Activated B cell treated with CpG ODN at 0.5 μM for 24 hours (primary cell): ENCODE measurements at places on chromosomes 16 and 17. TPM values are rescaled to one million over a fixed set of nuclear protein-coding genes. Genes with fewer than 3 reads are reported as not detected.
A peak's percentile ranks its signal among the peaks of the same experiment; 100 is the strongest.

Gene SLC16A13
- total RNA-seq = 10.4 and 11.8 TPM in 2 replicates

Gene NAGS
- total RNA-seq = 1.0 and 1.2 TPM in 2 replicates

Gene BCO1
- total RNA-seq = not detected in 2 replicates

Gene GDPD3
- 4.9 and 6.1 TPM in 2 replicates for total RNA-seq

Gene GSG1L
- total RNA-seq = not detected in 2 replicates

Gene SHISA9
- 0.02 and 0.07 TPM in 2 replicates for total RNA-seq

Gene KRT39
- total RNA-seq = not detected in 2 replicates

Gene ACSM5
- total RNA-seq = not detected in 2 replicates

Gene MYO15B
- total RNA-seq = 207 and 264 TPM in 2 replicates

Gene OTOA
- total RNA-seq = 0.42 and 0.60 TPM in 2 replicates

Gene MEIOC
- total RNA-seq = 0.24 and 0.91 TPM in 2 replicates

Gene UMOD
- not detected in 2 replicates for total RNA-seq

Gene MYO18A
- total RNA-seq = 67.8 and 79.8 TPM in 2 replicates

Gene SYT17
- 21.2 and 25.4 TPM in 2 replicates for total RNA-seq

GRCh38 chr17:17552351-17553216, 38.9 kb downstream of the PEMT start:
- DNase-seq = no peak

GRCh38 chr17:27760069-27760885, 40.1 kb downstream of the NOS2 start:
- peak; percentile 73 for DNase-seq

DNA sequence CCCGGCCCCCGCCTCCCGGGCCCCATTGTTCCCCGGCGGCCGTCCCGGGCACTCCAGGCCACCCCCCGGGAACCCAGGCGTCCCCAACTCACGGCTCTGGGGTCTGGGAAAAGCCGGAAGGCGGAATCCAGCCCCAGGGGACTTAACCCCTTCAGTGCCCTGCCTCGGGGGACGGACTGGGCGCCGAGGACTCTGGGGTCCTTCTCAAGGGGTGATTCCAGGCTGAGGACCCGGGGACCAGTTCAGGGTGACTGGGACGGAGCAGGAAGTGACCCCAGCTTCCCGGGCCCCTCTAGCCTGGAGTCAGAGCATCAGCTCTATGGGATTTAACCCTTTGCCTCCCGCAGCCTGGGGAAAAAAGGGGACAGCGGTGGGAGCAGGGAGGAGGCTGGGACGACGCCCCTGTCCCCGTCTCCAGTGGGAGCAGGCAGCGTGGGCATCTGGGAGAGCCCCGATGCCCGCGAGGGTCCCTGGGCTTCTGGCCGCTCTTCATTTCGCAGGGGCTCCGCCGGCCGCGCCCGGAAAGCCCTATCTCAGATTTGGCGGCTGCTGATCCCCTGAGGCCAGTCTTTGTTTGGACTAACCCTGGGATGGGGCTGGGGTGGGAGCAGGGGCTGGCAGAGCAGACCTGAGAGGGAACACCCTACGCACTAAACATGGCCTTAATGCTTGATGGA, at the start of gene ZNF629:
Gene ZNF629 (minus strand): TSS at position 270 of the 677 bp plus-strand sequence. CDS start 2,723 bp downstream, outside the sequence.
- DNase-seq = peak; percentile 34

DNA sequence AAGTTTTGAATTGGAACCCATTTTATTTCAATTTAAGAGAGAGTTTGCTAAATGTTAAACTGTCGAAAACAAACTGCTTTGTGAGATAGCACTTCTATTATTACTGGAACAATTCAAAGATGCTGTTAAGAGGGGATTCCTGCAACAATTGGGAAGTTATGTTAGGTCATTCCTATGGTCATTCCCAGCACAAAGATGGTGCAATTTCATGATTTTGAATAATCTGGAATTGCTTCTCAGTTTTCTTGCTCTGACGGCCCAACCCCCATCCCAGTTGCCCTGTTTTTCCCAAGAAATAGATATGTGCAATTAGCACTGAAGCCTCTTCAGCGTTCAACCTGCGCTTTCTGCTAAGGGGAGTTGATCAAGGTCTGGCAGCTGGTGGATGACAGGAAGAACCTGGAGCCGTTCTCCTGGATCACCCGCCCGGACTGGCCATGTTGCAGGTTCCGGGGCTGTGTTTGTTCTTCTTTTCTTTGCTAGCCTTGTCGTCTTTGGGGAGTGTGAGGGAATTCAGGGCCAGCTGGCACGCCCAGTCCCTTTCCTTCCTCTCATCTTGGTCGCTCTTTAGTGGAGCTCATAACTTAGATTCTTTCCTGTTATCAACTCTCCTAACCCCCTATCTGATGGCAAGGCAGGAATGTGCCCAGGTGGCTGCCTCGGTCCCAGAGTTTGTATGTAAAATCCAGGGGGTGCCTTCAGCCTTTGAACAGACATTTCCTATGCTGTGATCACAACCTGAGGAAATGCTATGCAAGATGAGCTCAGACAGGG, 29.0 kb upstream of the IRF8 start:
- DNase-seq = no peak

DNA sequence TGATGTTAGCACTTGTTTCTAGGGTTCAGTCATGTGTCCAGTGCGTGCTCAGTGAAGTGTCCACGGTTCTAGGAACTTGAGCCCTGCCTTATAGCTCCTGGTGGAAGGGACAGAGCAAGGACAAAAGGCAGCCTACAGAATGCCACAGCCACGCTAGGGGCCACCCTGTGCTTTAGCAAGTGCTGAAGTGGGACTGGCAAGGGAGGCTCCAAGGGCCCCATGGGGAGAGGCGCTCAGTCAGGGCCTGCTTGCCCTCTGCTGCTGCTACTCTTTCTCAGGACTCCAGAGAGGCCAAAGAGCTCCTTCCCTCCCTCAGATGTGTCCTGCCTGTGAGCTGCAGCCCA, 6.8 kb downstream of the NT5C start:
- DNase-seq = no peak

GRCh38 chr16:84084570-84085270, 32.0 kb downstream of the MBTPS1 start:
- DNase-seq = peak; percentile 28

- DNase-seq = no peak
Observed at GRCh38 chr16:26651464-26651863, 415.3 kb upstream of the C16orf82 start.

- no peak for DNase-seq
Observed at GRCh38 chr16:23734176-23734893, 20.5 kb upstream of the CHP2 start.

GRCh38 chr16:67547423-67548264, 14.7 kb upstream of the CTCF start:
- peak; percentile 60 for DNase-seq

DNA sequence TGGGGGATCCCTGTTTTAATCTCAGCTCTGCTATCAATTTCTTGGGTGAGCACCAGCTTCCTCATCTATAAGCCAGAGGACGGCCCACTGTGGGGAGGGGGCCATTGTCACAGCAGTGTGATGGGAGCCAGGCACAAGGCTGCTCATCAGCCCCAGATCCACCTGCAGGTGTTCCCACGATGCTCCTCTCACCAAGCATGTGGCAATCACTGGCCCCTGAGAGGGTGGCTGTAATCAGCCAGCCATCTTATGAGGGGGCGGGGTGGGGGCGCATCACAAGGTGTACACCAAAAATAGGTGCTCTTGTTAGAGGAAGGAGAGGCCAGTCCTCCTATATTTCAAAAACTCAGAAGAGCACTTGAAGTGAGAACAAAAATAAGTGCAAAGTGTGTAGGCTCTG, 31.2 kb downstream of the HNF1B start:
- no peak for DNase-seq

- DNase-seq = no peak
Observed at GRCh38 chr16:777826-778225, 10.4 kb downstream of the RPUSD1 start.

DNA sequence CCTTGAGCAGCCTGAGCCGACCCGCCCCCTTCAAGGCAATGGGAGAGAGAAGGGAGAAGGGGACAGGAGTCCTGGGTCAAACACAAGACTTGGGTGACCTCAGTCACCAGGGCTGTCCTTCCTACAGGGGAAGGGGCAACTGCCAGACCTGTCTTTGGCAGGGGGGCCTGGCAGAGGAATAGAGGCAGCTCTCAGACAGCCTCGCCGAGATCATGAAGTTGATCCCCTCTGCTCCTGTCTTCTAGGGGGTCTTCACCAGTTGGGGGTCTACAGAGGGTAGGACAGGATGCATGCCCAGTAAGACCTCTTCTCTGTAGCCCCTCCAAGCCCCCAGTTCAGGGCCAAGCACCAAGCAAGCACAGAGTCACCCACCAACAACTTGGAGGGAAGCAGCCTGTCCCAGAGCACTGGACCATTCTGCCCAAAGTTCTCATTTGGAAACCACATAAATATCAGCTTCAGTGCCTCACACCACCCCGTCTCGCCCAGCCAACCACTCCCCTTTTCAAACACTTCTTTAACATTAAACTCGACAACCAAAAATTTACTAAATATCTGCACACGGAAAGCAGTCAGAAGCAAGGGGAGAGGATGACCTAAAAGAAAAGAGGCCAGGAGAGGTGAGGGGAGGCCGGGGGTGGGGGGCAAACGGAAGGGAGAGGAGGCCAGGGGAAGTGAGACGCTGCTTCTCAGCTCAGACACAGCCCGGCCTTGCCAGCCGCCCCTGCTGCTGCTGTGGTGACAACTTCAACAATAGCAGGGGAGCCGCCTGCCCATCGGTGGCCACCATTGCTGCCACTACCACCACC, 7.7 kb downstream of the DOK4 start:
- no peak for DNase-seq

DNA sequence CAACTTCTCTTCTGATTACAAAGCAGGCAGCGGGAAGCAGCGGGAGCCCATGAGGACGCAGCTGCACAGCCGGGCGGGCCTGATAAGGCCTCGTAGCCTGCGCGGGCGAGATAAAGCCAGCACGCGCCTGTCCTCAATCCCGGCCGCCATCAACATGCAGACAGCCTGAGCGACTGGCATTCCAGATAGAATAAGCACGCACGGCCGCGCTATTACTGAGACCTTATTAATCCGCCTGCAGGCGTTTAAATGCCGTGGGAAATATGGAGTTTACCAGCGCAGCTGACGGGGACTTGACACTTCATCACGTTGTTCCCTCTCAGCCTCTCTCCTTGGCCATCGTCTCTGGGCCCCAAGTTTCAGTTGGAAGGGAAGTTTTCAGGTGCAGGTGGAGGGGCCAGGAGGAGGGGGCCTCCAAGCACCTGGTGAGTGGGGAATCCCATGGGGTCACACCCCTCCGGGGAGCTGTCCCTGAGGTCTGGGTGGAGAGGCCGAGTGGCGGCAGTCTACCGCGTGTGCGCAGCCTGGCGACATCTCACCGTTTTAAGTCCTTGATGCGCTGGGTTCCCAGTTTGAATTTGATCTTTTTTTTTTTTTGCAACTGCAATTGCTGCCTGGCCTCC, 27.3 kb upstream of the CBFA2T3 start:
- no peak for DNase-seq

DNA sequence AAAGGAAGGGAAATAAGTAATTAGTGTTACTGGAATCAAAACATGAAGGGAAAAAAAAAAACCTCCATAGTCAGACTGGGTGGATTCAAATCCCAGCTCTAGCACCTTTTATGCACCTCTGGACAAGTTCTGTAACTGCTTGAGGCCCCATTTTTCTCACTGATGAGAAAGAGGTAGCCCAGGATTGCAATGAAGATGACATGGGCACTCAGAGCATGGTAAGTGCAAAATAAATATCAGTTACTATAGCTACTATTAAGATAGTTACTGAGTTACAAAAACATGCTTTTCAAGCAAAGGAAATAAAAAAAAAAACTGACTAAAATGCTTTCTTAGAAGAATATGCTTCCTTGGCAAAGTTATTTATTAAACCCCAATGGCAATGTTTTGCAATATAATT, 58.8 kb downstream of the CEP95 start:
- DNase-seq = no peak

- DNase-seq = no peak
Observed at GRCh38 chr17:72004011-72004427, 116.8 kb upstream of the SOX9 start.

DNA sequence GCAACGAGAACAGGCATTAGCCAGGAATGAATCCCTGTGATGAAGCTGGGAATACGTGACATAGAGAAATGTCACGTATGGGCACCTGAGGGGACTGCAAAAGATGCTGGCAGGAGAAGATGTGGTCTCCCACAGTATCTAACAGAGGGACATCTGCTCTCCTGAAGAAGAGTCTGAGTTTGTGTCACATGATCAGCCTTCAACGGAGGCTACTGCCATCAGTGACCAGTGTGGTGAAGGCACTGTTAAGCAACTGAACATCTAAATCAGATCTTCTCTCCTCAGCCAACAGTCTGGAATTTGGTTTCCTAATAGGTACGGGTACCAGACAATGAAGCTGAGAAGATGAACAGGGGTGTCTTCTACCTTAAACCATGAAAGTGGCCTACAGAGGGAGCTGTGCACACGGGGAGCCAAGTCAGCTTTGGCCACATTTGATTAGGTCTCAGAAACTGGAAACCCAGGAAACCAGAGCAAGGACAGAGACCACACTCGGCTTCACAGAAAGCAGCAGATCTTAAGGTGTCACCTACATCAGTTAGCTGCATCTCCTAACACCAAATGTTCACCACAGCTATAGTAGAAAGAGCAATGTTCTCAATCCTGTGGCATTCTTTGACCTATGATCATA, 41.8 kb downstream of the BRD7 start:
- no peak for DNase-seq

GRCh38 chr17:59347975-59348391, 16.5 kb downstream of the YPEL2 start:
- DNase-seq = no peak

GRCh38 chr17:4043862-4044261, 79.6 kb upstream of the ATP2A3 start:
- no peak for DNase-seq

- peak; percentile 89 for DNase-seq
Observed at GRCh38 chr17:17237026-17237799, at the start of gene FLCN. Gene FLCN (minus strand): TSS chr17:17237168. CDS start chr17:17228137, 9,031 bp downstream.

GRCh38 chr16:84119368-84119767, 2.6 kb upstream of the MBTPS1 start:
- no peak for DNase-seq

GRCh38 chr17:79986411-79987186, 49.1 kb downstream of the TBC1D16 start:
- no peak for DNase-seq

- no peak for DNase-seq
Observed at GRCh38 chr16:23640615-23640930, 537 bp downstream of the PALB2 start.

- no peak for DNase-seq
Observed at GRCh38 chr17:64158406-64158805, 28.5 kb upstream of the ERN1 start.

- DNase-seq = no peak
Observed at GRCh38 chr17:78238823-78239488, 7.5 kb downstream of the TMEM235 start.
